HT-29 (cell line): ENCODE measurements at places on chromosomes 7 and 10. TPM values are rescaled to one million over a fixed set of nuclear protein-coding genes. Genes with fewer than 3 reads are reported as not detected.

DNA sequence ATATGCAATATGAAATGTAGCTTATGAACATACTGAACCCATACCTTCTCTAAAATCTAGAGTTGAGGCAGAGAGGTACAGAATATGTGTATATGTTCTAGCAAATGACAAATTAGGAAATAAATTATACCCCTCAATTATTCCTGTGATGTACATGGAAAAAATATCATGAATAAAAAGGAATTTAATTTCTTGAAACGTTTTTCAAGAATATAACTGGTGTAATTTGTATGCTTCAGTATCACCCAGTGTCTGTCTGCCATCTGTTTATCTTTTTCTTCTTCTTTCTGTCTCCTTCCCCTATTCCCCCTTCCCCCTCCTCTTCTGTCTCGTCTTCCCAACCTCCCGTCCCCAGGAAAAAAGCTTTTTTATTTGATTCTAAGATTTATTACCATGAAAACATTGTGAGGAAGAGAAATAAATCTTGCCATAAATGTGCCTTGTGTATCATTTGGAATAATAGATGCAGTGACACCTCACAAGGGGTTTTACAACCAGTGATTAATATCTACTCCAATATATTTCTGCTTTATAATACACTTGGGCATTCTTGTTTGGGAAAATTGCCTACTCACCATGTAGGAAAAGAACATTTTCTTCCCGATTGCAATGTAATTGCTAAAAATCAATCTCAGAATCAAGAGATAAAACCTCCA is 12.2 kb downstream of the LANCL2 start:
- no peak for DNase-seq

DNA sequence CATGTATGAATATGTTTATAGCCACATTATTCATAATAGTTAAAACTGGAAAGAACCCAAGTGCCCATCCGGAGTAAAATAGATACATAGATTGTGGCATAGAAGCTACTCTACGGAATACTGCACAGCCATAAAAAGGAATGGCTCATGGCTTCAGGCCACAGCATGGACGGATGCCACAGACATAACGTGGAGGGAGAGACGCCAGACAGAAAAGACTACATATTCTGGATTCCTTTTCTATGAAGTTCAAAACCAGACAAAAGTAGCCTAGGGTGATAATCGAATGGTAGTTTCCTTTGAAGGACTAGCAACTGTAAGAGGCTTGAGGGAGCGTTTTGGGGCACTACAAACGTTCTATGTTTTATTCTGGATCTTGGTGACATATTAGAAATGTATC is 58.9 kb upstream of the FOXI2 start:
- no peak for DNase-seq

DNA sequence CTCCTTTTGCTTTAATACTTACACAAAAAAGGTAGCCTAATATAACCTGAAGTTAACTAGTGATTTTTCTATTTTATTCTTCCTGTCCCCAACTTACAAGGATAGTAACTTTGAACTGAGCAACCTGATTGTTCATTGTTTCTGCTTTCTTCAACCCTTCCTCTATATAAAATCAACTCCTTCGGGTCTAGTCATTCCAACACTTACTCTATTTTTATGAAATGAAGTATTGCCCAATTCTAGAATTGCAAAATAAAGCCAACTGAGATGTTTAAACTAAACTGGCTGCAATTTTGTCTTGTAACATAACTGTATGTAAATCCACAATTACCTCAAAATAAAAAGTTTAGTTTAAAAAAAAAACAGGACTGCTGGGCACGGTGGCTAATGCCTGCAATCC is 20.3 kb upstream of the DNA2 start:
- no peak for DNase-seq

DNA sequence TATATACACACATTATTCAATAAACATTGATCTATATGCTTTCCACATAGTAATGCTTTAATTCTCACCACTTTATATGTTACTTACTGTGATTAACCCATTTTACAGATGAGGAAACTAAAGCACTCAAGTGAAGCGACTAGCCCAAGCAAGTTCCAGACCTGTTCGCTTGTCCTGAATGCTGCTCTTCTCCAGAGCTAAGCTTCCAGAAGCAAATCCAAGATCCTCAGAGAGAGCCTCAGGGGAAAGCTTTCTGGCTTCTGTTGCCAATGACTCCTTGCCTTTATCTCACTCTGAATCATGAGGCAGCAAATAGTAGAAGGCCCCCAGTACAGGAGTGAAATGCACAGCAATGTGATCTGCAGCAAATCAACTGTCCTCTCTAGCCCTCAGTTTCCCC is 32.2 kb downstream of the XPNPEP1 start:
- no peak for DNase-seq

DNA sequence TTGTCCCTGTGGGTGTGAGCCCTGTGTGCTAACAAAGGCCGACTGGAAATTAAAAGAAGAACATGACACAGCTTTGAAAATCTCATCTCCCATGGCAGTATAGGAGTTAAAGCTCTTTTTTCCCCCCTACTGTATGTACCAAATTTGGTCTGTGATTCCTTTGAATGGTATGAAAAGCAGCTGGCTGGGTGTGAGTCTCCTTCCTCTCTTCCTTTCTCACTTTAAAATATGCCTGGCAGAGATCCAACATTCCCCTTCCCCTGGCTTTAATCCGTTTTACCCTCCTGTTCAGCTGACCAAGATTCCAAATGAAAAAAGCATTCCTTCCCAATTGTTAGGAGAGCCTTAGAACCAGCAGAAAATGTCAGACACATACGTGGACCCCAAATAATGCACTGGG is 225.0 kb upstream of the CELF2 start:
- DNase-seq = no peak

The TUBB8 gene
- total RNA-seq = not detected in 2 replicates

- DNase-seq = no peak
Measured at GRCh38 chr10:124101351-124101750, 8.0 kb upstream of the CHST15 start.

DNA sequence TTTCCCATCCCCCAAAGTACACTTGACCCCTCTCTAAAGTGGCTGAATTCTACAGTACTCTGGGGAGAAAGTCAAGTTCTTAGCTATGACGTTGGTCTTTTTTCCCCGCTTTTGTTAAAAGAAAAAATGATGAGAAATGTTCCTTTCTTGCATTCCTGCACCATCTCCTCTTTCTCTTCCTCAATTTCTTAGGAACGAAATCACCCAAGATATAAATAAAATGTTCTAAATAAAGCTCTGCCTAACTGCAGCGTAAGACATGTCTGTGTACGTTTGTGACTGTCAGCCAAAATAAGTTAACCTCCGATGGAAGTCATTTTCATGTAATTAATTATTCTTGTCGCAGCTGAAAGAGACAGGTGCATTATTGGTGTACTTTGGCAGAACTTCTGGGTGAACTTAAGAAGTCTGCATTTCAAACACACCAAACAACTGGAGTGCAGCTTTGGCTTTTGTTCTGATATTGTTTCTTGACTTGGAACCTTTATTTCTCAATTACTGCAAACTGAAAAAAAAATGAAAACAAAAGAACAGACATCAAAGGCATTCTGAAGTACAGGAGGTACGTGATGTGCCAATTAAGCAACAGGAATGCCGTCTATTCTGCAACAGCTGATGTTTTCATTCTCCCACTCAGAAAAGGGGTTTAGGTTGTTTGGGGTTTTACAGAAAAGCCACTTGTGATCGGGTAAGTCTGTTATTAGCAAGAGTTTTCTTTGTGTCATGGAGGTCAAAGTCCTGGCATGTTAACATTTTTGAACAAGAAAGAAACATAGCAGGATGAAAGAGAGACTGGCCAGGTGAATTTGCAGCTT is 82.4 kb upstream of the SDK1 start:
- DNase-seq = no peak

DNA sequence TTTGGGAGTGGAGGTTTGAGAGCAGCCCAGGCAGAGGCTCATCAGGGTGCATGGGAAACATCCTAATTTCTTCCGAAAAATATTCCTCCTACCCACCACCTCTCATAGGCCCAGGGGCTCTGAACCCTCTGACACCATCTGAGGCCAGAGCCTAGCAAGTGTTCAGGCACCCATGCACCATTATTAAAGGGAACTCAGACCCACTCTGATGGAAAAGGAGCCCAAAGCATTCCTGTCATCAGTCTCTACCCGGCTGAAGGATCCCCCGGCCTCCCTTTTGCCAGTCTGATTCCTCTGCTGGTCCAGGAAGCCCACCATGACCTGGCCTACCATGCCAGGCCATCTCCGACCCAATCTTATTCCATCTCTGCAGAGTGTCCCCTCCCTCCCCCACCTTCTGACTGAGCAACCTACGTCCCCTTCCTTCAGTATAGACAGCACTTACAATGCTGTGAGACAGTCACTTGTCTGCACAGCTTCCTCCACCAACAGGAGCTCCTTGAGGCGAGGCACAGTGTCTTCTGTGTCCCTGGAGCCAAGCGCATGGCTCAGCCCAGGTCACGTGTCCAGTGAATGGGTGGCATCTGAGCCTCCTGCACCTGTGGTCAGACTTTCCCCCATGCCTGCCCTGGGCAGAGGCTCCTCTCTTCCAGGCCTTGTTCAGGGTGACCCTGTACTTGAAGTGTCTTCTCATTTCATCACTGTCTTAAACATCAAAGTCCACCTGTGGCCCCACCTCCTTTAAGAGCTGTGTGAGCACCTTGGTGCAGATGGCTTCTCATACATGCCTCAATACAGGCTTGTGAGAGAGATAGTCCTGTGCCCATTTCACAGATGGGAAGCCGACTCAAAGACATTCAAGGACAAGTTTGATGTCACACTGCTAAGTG is 889 bp upstream of the GPR15LG start:
- no peak for DNase-seq

The HOXA2 gene
- total RNA-seq = 6.6 and 7.3 TPM in 2 replicates

GRCh38 chr7:56174346-56174874 is 58.2 kb upstream of the NUPR2 start:
- DNase-seq = no peak

The THSD7A gene
- not detected in 2 replicates for total RNA-seq

DNA sequence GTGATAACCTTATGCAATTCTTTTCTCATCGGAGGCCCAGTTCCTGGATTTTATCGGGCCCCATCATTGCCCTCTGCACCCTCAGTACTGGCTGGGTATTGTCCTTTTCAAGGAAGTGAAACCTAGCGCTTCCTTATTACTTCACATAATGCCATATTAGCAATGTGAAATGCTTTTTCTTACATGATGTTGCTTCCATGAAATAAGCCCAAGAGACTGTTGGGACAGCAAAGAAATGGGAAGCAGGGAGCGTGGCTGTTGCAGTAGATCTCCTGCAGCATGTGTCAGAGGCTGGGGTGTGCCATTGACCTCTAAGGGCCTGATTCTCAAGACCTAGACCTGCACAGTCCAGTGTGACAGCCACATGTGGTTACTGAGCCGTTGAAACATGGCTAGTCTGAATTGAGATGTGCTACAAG is 8.1 kb downstream of the CHN2 start:
- DNase-seq = no peak
